ENCODE measurements at places on chromosomes 16 and 17.
A peak's percentile ranks its signal among the peaks of the same experiment; 100 is the strongest.

DNA sequence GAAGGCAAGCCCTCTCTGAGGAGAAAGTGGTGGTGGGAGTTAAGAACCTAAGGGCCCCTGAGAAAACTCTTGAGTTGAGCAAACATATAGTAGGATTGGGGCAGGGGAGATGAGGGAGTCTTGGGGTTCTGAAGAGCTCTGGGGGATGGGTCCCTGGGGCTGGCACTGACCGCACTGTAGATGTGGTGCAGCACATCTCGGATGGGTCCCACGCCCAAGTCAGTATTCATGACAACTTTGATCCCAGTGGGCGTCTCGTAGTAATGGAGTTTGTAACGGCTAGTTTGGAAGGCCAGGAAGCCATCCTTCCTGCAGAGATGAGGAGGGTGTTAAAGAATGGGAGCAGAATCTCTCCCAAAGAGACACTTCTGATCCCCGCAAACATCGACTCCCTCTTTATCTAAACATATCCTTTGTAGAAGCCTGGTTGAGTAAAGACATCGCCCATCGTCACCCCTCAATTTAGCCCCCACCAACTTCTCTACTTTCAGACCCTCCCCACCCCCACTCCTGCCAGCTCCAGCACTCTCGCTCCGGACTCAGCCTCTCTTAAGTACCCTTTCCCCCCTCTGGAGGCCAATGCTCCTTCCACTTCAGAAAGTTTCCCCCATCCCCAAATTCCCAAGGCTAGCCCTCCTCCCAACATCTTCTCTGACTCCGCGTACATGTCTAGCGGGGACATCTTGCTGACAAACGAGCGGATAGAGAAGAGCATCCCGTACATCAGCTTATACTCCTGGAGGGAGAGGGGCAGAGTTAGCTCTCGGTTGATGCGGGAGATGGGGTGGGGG is 710 bp downstream of the TRAPPC1 start:
- no peak for DNase-seq

GRCh38 chr17:77444984-77445759 is 304.4 kb downstream of the SEC14L1 start:
- DNase-seq: no peak

GRCh38 chr16:79505344-79505743 is 95.2 kb downstream of the MAF start:
- no peak for DNase-seq

- no peak for DNase-seq
These were observed 108.6 kb downstream of the PRKCB start for GRCh38 chr16:23944381-23944780.

DNA sequence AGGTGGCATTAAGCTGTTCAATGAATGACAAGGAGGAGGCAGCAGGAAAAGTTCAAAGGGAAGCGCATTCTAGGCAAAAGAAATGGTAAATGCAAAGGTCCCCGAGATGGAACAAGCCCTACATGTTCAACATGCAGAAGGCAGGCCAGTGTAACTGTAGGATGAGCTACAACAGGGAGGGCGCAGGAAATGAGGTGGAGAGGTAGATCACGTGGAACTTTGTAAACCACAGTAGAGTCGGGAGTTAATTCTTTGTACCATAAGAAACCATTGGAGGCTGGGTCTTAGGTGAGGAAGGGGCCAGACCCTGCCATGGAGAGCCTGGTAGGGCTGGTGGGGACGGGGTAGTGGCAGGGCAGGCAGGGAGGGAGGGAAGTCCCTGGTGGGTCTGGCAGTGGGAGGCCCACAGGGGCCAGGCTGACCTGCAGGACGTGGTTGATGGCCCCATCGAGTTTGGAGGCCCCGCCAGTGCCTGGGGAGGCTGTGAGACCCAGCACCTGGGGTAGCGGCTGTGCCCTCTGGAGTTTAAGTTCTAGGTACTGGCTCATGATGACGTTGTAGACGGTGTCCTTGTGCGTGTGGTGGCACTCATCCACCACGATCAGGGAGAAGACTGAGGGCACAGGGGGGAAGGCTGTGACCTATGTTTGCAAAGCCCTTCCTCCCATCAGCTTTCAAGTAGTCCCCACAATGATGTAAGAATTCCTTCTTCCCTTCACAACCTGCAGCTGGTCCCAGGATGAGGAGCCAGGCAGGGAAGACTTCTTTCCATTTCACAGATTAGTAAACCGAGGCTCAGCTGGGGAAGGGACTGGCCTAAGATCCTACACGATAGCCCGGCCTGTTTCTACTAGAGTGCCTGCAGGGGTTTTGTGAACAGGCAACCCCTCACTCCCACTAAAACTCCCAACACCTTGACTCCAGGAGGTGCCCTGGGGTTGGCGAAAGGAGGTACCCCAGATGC is 1.9 kb downstream of the DHX58 start:
- no peak for DNase-seq

DNA sequence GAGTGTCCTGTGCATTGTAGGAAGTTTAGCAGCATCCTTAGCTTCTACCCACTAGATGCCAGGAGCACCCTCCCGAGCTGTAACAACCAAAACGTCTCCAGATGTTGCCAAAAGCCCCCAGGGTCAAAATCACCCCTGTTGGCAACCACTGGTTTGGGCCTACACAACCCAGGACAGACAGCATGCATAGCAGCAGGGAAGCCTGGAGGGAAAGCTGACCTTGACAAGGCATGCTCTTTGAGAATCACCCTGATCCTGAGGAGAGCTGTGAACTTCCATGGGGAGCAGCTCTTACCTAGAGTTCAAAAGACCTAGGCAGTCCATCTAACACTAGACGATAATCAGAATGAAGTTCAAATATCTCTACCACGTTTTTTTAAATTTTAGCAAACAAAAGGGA is 9.2 kb downstream of the SKAP1 start:
- DNase-seq: no peak

- DNase-seq: peak; percentile 16
These were observed 122.9 kb downstream of the ABCA8 start for GRCh38 chr17:68832109-68832802.

DNA sequence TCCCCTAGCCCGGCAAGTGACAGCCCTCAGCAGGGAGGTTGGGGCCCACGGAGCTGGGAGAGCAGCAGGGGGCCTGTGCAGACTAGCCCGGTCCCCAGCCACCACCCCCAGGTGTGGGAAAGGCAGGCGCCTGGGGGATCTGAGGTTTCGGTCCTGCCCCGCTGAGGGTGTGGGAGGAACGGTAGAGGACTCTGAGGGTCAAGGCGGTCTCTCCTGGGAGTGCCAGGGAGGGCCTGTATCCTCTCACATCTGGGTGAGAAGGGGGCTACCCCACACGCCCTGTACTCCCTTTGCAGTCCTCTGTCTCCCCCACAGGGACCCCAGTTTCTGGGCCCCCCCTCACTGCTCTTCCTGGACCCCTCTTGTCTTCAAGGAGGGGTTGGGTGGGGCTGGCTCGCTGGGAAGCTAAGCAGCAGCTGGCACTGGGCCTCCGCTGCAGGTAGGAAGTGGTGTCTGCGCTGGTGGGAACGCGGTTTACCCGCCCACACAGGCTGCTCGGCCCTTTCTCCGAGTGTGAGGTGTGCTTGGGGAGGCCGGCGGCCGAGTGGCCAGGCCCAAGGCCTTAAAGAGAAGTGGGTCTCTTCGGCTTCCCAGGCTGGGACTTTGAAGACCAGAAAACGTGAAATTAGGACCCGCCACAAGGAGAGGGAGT is 15.4 kb downstream of the CD7 start:
- DNase-seq: no peak

DNA sequence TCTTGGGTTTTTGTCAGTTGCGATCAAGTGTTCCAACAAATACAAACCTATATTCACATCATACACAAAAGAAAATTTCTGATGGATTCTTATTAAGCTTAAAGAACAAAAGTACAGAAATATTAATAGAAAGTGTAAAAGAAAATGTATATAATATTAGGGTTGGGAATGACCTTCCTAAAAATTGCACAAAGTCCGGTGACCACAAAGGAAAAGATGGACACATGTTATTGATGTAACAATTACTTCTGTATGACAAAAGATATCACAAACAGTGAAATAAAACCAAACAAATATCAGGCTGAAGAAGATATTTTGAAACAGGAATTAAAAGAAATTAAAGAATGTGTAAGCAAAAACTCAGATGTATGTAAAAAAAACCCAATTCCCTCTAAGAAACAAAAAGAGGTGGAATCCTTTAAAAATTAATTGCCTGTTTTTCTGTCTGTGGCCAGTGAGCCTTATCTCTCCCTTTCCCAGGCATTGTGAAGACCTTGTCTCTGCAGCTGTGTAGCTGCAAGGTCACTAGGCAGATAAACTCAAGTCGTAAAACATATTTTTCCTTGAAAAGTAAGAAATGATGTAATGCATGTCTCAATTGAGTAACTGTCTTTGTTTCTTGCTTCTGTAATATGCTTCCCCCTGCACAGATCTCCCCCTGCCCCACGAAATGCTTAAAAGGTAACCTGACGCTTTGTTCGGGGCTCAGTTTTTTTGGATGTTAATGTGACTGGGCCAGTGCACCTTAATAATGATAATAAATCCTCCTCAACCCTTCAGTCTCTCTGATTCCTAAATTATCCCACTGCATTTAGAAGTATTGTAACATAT is 2.8 kb downstream of the ST6GALNAC1 start:
- no peak for DNase-seq

- no peak for DNase-seq
These were observed 102.5 kb downstream of the MRM1 start for GRCh38 chr17:36703860-36704266.

GRCh38 chr16:67672306-67672705 is 5.7 kb downstream of the C16orf86 start:
- no peak for DNase-seq

DNA sequence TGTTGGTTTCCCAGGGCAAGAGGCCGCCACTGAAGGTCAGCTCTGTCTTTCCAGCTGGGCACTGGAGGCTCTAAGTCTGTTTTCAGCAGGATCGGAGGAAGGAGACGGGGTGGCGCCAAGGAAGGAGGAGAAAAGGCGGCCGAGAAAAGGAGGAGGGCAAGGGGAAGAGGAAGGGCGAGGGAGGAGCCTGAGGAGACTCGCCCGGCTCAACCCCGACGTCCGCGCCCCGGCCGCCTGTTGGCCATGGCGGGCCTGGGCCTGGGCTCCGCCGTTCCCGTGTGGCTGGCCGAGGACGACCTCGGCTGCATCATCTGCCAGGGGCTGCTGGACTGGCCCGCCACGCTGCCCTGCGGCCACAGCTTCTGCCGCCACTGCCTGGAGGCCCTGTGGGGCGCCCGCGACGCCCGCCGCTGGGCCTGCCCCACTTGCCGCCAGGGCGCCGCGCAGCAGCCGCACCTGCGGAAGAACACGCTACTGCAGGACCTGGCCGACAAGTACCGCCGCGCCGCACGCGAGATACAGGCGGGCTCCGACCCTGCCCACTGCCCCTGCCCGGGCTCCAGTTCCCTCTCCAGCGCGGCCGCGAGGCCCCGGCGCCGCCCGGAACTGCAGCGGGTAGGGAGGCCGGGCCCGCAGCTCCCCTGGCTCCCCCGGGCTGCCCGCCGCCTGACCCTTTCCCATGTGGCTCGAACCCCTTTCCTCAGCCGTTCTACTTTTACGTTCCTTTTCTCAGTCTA is at the start of gene RNF135:
Gene RNF135 (plus strand): TSS at position 209 of the 737 bp plus-strand sequence. CDS start 35 bp downstream, at position 244.
- peak; percentile 55 for DNase-seq

DNA sequence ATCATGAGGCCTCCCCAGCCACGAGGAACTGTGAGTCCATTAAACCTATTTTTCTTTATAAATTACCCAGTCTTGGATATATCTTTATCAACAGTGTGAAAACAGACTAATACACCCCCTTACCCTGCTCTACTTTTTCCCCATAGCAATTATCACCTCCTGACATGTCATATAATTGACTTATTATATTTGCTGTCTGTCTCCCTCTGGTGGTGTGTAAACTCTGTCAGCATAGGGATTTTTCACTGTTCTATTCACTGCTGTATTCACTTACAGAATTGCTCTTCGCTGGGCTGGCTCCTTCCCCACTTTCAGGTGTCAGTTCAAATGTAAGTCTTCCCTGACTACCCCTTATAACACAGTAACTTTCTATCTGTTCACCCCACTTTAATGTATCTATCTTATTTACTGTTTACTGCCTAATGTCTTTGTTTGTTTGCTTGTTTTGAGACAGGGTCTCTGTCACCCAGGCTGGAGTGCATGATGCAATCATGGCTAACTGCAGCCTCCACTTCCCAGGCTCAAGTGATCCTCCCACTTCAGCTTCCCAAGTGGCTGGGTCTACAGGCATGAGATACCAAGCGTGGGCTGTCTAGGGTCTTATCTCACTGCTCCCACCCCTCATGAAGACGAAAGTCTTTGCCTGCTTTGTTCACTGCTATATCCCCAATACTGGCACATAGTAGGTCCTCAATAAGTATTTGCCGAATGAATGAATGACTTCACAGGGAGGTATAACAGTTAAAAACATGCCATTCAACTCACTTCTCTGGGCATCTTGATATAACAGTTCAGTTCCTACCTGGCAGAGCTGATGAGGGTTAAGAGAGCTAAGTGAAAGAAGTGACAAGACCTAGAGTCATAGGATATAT is 52.4 kb upstream of the CDH3 start:
- no peak for DNase-seq
